ENCODE measurements at places on chromosomes 16 and 17.

DNA sequence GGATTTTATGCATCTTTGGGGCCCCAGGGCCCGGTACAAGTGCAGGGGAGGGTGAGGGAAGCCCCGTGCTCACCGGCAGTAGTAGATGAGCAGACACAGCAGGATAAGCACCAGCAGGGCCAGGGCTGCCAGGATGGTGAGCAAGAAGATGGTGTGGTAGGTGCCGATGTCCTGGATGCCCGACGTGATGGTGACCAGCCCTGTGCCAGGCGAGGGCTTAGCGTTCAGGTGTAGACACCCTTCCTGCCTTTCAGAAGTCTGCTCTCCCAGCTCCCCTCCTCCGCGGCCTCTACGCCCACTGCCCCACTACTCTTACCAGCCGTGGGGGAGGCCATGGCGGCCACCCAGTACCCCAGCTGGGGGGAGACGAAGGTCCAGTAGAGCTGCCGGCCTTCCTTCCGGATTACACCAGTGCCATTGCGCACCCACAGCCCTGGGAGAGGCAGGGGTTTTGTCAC is 8.0 kb downstream of the FAM171A2 start:
- DNase-seq = no peak

- DNase-seq = no peak
These were observed 5.1 kb downstream of the LLGL1 start for GRCh38 chr17:18230288-18231141.

DNA sequence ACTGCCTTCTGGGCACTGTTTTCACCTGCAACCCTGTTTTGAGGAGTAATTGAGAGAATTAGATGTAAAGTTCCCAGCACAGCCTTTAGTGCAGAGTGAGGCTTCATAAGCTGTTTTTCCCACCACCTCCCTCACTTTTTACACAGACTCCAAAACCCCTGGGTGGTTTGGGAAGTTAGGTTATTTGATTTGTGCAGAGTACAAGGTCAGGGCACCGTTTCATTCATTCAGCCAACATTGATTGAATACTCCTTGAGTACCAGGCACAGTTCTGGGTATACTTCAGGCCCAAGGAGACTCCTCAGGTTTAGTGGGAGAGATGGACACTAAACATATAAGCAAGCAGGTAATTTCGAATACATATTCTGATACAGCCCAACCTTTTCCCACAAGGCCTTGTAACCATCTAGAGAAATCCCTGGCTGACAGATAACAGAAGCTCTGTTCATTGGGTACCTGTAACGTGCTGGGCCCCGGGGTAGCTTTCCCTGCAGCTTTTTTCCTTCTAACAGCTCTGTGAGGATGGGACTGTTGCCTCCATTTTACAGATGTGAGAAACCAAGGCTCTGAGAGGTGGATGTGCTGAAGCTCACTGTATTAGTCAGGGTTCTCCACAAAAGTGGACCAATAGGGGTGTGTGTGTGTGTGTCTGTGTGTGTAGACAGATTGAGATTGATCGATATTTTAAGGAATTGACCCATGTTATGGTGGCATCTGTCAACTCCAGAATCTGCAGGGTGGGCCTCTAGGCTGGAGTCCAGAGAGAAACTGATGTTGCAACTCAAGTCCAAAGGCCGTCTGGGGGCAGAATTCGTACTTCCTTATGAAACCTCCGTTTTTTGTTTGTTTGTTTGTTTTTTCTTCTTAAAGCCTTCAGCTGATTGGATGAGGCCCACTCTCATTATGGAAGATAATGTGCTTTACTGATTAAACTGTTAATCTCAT is 234.7 kb downstream of the SNX29 start:
- DNase-seq = no peak

DNA sequence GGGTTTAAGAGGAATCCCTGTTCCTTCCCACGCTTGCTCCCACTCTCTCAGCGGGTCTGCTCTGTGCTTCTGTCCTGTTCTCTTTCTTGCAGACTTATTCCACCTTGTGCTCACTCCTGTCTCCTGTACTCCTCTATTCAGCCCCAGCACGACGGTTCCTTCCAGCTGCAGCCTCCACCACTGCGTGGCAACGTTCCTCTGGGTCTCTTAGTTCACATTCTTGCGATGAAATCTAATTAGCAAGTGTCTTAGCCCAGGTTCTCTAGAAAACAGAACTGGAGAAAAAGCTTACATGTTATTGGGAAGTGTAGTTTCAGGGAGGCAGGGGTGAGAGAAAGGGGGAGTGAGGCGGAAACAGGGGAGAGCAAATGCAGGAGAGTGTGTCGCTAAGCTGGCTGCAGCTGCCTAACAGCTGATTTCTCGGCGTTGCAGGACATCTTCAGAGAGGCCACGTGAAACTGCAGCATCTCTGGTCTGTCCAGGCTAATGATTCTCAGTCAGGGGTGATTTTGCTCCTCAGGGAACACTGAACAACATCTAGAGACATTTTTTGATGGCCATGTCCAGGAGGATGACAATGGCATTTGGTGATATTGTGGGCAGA is 213.2 kb upstream of the NLRP1 start:
- DNase-seq = no peak

DNA sequence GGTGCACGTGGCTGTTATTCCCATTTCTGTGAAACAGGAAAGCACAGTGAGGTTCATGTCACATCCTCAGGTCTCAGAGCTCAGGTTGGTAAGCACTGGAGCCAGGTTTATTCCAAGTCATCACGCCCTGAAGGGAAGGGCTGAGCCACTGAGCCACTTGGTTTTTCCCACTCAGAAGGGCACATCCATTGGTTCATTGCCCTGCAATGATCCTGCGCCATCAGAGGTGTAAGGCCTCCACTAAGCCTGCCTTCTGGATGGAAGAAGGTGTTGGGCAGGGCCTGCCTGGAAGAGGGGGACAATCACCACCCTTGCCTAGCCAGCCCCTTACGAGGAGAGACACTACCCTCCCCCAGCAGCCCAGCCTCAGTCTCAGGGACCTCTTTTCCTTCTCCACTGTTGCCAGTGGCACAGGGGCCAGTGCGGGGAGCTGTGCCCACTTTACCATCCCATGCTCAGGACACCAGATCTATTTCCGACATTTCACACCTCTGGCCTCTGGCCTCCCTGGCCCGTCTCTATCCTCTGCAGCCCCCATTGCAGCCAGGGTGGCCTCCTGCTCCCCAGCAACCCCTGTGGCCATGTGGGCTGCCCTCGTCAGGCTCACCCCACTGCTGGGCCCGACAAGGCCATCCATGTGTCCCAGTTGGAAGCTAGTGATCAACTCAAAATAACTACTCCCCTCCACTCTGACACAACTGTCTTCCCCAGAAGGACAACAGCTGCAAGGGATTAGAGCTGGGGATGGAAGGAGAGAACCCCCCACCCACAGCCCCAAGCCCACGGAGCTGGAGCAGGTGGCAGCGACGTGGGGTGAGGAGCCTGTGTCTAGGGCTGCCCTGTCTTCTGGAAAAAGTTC is 29.9 kb downstream of the CFAP20 start:
- no peak for DNase-seq

GRCh38 chr16:89324056-89325010 is 106.8 kb downstream of the ZNF778 start:
- DNase-seq = peak; percentile 90

- no peak for DNase-seq
These were observed 44.2 kb downstream of the ZZEF1 start for GRCh38 chr17:4098521-4099209.

DNA sequence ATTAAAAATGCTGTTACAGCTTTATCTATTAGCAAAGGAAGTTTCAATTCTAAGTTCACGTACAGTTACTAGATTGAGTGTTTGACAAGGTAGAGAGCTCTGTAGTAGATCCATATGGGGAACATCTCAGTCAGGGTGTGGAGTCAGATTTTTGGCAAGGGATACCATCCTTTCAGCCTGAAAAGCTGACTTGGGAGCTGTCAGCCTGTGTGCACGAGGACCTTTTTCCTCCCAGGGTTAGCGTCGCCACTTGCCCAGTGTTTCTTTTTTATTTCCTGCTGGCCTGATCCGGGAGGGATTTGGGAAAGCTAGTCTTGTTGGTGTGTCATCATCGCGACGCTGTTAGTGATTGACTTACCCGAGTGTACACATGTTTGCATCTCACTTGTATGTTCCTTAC is 29.5 kb downstream of the WWOX start:
- DNase-seq = no peak

Data from GM12878 (cell line).